Caco-2 (cell line): ENCODE measurements at places on chromosomes 5 and 9.

DNA sequence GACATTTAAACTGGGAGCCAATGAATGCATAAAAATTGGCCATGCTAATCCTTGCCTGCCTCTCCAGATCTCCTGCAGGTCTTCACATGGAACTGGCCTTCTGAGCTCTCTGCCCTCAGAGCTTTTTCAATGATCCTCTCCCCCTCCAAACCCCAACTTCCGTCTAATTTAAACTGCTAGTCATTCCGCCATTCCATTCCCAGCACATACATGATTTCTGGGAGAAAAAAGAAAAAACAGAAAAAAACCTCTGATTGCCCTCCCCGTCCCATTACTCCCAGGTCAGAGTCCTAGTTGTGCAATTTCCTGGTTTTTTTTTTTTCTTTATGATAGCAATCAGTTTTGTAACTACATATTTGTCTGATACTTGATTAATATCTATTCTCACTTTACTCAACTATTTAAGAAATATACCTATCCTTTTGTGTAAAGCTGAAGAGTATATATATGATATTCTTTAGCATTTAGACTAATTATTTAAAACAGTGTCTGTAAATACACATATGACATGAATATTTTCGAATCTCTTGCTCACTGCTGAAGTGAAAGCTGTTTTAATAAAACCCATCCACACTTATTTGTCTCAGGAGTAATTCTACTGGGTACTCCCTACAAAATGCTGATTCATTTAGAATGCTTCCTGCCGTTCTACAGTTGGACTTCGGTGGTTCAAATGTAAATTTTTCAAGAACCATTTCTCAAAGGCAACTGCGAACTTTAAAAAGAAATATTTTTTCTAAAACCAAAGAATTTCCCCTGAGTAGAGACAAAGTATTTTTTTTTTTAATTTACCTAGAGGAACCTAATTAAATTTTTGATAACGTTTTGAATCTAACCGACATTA, 1.6 kb downstream of the HINT1 start:
- no peak for DNase-seq

DNA sequence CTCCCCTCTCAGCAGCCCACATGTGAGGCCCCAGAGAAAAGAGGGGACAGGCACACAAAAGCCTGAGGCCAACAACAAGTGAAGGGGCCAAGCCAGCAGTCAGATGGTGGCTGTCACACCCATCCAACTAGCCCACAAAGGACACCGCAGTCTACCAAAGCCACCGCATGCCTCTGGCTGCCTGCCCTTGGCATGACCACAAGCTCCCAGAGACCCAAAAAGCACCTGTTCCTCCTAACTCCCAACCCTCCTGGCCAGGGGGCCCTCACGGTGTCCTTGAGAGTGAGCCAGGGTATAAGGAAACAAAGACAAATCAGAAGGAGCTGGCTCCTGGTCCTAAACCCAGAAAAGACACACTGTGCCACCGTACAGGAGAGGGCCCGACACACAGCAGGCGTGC, 77.8 kb upstream of the LRRTM2 start:
- DNase-seq = no peak

GRCh38 chr9:16651446-16651964, 219.0 kb downstream of the BNC2 start:
- no peak for DNase-seq

GRCh38 chr5:43802651-43803050, 199.7 kb downstream of the NNT start:
- DNase-seq = no peak

DNA sequence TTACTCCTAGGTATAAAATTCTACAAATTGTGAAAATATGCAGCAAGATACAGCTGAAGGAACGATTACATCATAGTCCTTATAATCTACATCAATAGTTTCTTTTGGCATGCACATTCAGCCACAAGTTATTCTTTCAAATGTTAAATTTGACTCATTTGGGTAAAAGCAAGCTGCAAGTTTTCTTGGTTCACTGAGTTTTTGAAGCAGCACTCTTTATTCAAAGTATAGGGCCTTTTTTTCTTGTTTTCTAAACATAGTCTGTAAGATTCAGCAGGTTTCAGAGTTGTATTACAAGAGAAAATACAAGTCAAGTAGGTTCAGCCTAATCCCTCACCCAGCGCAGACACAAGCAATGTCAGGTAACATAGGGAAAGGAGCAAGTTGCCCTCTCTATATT, 981.5 kb downstream of the PTPRD start:
- no peak for DNase-seq

GRCh38 chr5:179680014-179680779, 637 bp downstream of the CBY3 start:
- DNase-seq = no peak

GRCh38 chr9:88233091-88233490, 94.8 kb upstream of the SPATA31C2 start:
- DNase-seq = no peak

GRCh38 chr9:123998970-123999621, 12.5 kb upstream of the LHX2 start:
- DNase-seq = no peak

DNA sequence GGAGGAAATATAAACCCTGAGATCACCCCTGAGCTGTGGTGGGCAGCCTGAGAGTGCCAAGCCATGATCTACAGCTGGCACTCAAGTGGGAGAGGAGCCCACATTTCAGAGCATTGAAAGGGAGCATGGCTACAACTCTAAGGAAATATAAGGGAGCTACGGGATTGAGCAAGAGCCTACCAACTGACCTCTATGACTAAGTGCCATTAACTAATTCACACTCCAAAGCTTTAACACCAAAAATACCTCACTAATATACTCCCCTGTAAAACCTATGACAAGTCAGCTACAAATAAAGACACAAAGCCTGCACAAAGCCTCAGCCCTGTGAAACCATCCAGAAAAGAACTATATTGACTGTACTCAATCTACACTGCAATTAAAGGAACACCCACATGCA, 286.8 kb upstream of the RPS23 start:
- no peak for DNase-seq

- DNase-seq = peak; percentile 44
Measured at GRCh38 chr5:1514027-1514818, 9.5 kb downstream of the LPCAT1 start.

GRCh38 chr5:171363846-171364245, 23.8 kb upstream of the NPM1 start:
- no peak for DNase-seq

DNA sequence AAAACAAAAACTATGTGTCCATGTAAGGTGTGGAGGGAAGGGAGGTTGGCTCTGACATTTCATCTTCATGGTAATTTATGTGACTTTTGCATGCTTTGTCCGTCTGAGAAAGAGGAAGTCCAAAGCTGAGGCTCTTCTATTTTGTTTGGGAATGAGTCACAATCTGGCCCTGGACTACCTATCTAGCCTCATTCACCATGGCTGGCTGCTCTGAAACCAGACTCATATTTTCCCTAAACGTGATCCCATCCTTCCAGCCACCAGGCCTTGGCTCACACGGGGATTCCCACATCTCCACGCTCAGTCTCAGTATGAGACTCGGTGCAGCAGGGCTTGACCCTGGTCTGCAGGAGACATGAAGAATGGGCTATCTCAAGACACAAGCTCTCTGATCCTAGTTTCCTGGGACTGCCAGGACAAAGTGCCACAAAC, 672.8 kb downstream of the ACTL7B start:
- no peak for DNase-seq

DNA sequence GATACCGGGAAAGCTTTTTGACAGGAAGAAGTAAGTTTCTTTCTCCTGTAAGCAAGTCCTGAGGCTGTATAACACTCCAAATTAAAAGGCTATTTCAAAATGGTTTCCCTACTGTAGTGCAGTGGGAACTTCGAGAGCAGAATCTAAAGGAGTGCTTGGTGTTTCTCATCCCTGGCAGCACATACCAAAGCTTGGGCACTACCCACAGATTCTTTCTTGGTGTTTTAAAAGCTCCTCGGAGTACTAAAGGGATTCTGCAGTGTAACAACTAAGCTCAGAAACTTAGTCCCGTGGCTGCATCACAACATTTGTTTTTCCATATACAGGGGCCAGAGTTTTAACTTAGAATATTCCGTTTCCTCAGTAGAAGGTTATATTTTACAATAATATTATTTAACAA, 5.6 kb upstream of the APC start:
- DNase-seq = no peak

DNA sequence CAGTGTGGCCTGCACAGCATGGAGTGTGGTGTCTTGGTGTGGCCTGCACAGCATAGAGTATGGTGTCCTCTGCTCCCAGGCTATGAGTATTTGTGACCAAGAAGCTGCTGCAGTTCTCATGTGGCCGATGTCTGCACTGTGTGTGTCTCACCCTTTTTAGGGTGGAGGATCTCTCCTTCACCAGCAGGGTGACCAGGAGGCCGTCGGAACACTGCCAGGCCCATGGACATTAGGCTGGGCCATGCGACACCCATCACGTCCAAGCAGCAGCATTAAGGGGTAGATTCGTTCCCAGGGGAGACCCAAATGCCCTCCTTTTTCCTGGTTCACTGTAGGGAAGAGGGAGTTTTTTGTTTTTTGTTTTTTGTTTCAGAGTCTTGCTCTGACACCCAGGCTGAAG, 115.3 kb upstream of the SPIN1 start:
- no peak for DNase-seq

- DNase-seq = no peak
Measured at GRCh38 chr9:123120131-123120530, 86.7 kb downstream of the GPR21 start.

DNA sequence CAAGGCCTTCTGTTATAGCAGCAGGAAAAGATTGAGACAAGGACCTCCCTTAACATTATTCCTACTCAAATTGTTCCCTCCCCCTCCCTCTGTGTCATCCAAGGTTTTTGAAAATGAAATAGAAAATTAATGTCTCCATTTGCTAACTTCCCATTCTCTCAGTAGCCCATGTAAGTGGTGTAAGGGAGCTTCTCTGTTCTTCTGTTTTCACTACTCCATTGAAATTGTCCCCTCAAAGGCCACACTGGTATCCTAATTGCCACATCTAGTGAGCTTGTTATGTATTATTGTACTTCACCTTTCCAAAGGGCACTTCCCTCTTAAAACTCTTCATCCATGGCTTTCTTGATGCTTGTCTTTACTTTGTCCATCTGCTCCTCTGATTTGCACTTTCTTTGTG, 131.2 kb upstream of the PIK3R1 start:
- no peak for DNase-seq

GRCh38 chr9:95815133-95815532, 60.4 kb upstream of the ERCC6L2 start:
- DNase-seq = no peak

GRCh38 chr9:20728493-20729220, 44.6 kb downstream of the FOCAD start:
- no peak for DNase-seq

- DNase-seq = no peak
Measured at GRCh38 chr9:131062969-131063368, 33.4 kb upstream of the AIF1L start.

DNA sequence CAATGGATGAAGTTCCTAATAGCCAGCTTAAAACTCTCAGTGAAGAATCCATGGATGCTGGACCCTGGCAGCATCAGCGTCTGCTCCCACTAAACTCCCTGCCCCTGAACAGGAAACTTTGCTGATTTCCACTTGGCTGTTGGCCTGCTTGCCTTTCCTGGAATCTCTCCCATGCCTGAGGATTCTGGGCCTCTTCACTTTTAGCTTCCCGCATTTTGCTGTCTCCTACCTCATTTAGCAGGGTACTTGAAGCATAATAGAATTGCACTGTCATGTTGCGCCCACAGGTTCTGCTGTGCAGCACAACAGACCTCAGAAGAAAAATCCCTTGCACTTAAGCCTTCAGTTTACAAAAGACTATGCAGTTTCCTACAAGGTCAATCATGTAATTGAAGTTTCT, 127.6 kb downstream of the DROSHA start:
- no peak for DNase-seq
